NCI-H2171 (cell line): ENCODE measurements at places on chromosomes 7 and 10.

- peak; percentile 1 for DNase-seq
Observed at GRCh38 chr7:27689591-27690164, 27.0 kb upstream of the HIBADH start.

DNA sequence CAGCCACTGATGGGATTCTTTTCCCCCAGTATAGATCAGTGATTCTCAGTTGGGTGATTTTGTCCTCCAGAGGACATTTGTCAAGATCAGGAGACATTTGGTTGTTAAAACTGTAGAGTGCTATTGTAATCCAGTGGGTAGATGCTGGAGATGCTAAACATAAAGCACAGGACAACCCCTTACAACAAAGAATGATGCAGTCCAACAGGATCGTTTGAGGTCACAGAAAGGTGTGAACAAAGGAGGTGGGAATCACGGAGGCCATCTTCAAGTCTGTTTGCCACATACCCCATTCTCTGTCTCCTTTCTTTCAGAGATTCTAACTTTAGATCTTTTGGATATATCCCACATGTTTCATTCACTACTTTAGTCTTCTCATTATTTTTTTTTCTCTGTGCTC, 69.0 kb downstream of the HELLS start:
- no peak for DNase-seq

- DNase-seq: no peak
Observed at GRCh38 chr7:123871998-123872867, 27.3 kb downstream of the HYAL4 start.

DNA sequence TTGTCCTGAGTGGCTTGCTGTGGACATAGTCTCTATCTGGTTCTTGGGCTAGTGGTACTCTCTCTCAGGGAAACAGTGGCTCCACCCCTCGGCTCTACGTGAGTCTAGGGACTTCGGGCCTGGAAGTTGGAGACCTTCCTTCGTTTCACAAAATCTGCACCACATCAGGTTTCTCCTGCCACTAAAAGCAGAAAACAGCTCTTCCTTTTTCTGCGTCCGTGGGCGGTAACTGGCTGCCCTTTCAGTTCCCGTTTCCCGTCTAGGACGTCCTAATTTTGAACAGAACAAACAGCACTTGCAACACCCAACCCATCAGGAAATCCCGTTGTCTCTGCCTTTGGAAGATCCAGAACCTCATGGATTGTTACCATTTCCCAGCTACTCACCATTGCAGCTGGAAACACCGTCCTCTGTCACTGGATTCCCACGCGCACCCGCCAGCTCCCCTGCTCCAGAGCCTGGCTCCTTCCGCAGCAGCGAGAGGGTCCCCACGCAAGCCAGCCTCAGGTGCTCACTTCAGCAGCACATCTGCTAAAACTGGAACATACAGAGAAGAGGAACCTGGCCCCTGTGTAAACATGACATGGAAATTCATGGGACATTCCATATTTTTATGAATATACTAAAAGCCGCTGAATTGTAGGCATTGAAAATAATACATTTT, 311.4 kb upstream of the AKR1E2 start:
- no peak for DNase-seq

- DNase-seq: no peak
Observed at GRCh38 chr7:45657136-45657889, 83.1 kb downstream of the ADCY1 start.

DNA sequence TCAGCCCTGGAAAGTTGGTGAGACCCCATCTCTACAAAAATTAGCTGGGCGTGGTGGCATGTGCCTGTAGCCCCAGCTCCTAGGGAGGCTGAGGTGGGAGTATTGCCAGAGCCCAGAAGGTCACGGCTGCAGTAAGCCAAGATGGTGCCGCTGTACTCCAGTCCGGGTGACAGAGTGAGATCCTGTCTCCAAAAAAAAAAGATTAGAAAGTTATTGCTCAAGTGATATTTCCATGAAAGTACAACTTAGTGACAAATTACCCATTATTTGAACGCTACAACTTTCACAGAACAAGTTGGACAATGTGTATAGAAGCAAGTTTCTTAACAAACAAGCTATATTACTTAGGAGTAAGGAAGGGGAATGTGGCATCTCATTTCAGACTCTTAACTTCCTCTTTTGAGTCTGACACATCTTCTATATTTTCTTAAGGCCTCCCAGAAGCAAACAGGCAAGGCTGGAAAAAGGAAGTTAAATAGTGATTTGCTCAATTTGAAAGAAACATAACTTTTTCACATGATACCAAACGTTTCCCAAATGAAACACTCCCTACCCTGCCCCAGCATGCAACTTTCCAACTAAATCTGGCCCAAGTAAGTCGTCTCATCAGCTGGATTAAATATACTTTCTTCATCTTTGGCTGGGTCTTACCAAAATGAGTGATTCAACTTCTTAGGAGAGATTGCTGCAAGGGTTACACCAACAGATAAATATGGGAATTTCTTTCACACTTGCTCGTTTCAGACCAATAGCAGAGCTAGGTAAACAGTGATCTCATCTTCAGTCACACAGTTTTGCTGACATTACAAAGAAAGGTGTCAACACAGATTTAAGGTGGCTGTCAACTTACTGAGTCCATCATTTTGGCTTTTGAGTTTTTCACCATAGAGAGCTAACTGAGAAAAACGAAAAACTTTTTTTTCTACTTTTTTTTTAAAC, 66.3 kb upstream of the KLF6 start:
- DNase-seq: no peak

GRCh38 chr10:67668448-67668847, 27.5 kb downstream of the CTNNA3 start:
- no peak for DNase-seq

GRCh38 chr10:77970869-77971803, 44.6 kb upstream of the DLG5 start:
- DNase-seq: no peak

DNA sequence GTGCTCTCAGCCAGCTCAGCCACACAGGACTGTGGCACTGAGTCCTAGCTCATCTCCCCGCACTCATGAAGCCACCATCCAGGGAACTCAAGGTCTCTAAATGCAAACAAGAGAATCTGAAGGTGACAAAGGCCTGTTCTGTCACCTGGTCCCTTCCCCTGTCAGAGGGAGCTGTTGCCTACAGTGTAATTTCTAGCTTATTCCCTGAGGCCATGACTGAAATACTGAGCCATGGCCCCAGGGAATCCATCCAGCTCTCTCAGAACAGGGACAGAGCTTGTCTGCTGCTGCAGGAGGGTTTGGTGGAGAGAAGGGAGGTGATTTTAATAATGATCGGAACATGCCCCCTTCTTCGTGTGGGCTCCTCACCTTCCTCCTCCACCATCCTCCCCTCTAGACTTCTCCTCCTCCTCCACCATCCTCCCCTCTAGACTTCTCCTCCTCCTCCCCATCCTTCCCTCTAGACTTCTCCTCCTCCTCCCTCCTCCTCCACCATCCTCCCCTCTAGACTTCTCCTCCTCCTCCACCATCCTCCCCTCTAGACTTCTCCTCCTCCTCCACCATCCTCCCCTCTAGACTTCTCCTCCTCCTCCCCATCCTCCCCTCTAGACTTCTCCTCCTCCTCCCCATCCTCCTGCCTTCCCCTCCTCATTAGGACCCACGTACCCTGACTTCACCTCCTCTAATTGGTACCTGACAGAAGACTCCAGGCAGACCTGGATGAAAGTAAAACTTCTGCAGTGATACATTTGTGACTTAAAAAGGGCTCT, 338.0 kb upstream of the MKI67 start:
- no peak for DNase-seq

DNA sequence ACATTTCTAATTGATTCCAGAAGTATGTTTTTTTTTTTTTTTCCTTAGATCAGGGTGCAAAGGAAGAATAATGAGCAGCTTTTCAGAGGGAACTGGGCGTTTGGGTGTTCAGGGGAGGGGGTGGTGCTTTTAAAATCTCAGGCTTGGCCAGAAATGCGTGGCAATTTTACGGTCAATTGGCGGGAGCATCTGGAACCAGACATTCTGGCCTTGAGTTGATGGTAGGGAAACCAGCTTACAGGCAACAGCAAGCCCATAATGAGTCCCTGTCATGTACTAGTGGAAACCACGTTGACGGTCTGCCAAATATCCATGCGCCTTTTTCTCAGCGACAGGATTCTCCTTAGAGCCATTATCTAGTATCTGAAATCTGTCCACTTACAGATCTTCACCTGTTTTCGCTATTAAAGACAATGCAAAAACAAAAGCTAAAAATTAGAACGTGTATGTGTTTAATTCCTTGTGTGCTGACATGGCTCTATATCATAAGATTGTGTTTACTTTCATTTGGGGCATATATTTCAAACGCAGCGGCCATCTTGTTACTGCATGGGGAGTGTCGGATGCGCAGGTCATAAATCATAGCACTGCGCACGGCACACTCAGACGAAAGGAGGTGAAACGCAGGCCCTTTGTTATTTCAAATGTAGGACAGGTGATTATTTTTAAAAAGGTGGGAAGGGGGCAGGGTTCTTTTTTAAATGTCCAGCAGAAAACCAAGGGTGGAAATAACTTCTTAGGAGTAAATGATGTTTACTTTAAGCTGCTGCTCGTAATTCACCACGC, 209.2 kb downstream of the AGMO start:
- no peak for DNase-seq

DNA sequence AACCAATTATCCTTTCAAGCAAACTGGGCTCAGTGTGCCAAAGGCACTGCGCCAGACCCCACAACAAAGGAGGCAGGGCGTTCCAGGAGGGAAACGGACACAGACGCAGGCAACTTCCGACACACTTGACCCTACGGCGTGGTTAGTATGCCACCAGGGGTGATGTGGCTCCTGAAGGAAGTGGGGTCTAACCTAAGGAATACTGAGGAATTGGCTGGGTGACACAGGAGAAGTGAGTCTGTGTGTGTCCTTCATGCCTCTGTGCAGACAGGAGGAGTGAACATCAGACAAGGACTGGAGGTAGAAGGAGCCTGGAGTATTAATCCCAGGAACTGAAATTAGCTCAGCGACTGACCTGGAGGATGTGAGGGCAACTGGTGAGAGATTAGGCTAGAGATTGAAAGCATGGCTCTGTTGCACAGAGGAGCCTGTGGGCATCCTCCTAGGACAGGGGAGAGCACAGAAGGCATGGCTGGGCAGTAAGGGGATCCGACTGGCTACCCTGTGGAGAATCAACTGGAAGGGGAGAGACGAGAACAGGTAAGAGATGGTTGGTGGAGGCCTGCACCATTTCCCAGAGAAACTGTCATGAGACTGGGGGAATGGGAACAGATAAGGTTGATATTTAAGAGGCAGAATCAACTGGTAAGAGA, 27.8 kb downstream of the GSDME start:
- DNase-seq: no peak
